ENCODE measurements at places on chromosomes 7 and 10. TPM values are rescaled to one million over a fixed set of nuclear protein-coding genes. Genes with fewer than 3 reads are reported as not detected.

DNA sequence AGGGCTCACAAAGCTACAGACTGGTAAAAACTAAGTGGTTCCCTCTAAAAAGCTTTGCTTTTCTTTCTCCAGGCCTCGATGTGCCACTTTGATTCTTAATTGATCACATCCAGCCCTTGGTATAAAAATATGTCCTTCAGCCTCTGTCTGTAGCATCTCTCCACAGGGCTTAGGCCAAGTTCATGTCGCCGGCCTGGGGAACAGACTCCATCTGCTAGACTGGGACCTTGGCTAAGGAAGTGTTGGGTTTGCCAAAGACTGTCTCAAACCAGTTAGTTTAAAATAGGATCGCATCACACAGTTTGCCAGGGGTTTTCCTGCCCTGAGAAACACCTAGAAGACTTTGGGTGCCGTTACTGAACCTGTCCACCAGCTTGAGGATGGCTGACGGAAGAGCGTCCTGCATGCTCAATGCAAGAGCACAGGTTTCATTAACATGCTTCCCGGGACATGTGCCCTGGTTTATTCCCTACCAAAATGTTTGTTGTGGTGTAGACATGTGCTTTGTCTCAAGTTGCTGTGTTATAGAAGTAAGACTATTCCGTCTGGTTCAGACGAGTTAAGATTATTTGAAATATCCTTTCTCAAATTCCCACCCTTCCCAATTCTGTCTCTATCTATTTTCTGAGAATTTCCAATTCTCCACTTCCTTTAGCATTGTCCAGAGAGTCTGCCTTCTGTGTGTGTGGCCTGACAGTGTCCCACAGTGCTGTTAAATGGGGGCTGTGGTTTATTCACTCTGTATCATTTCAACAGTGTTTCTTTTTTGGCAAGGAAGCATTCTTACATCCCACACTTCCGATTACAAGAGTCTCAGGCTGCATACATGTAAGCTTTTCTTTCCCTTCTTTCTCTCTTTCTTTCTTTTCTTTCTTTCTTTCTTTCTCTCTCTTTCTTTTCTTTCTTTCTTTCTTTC, 334.7 kb downstream of the INHBA start:
- DNase-seq = peak; percentile 72

DNA sequence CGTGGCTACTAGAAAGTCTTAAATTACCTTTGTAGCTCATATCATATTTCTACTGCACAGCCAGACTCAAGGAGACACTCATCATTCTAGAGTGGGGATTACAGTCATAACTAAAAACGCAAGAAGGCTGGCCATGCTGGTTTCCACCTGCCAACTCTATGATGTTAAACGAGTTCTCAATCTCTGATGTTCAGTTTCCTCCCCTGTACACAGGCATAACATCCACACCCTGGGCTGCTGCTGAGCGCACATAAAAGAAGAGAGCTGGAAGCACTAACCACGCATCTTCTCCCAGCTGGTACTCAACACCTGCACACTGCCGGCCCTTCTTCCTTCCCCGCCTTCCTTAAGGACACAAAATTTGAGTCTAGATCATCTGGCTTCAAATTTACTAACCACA, 60.5 kb downstream of the SORBS1 start:
- no peak for DNase-seq

GRCh38 chr10:64148607-64149006, 627.4 kb downstream of the REEP3 start:
- no peak for DNase-seq

GRCh38 chr7:90749262-90749661, 153.1 kb downstream of the CDK14 start:
- DNase-seq = no peak

GRCh38 chr10:47359101-47359500, 10.9 kb downstream of the RBP3 start:
- no peak for DNase-seq

GRCh38 chr7:122885583-122886356, 490 bp downstream of the CADPS2 start:
- peak; percentile 63 for DNase-seq

DNA sequence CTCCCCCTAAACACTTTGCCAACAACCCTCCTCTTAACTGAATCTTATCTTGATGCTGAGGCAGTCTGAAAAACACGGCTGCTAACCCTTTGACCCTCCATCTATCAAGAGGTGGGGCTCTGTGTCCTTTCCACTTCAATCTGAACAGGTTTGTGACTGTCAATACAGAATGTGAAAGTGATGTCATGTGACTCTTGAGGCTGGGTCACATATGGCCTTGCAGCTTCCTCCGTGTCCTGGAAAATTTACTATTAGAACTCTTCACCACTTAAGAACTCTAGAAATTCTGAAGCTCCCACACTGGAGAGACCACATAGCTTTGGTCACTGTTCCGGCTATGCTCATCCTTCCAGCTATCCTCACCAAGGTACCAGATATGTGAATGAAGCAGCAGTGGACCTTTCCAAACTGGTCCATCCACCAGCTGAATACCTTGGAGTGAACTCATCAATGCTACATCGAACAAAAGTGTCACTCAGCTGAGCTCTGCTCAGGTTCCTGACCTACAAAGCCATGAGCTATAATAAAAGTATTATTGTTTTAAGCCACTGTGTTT, 30.7 kb upstream of the ASAH2 start:
- no peak for DNase-seq

DNA sequence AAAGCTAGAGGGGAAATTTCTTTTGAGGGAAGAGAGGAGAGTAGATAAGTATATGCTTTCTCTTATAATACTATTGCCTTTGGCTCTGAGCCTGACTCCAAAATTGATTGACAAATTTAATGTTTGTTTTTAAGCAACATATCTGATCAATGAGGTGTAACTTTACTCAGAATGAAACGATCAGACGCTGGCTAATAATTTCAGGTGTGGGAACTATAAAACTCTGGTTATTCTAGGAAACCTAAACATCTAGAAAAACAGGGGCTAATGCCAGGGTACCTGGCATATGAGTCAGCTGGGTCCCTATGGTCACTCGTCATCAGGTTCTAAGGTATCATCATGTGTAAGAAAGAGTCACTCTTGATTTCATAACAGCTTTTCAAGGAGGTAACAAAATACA, 139.7 kb downstream of the ATE1 start:
- DNase-seq = no peak

- no peak for DNase-seq
These were observed 65.8 kb upstream of the FRMD4A start for GRCh38 chr10:14396411-14397048.

- DNase-seq = peak; percentile 9
These were observed 184.2 kb upstream of the TMEM196 start for GRCh38 chr7:19957664-19958063.

- no peak for DNase-seq
These were observed 15.1 kb upstream of the TBX20 start for GRCh38 chr7:35268953-35269352.

DNA sequence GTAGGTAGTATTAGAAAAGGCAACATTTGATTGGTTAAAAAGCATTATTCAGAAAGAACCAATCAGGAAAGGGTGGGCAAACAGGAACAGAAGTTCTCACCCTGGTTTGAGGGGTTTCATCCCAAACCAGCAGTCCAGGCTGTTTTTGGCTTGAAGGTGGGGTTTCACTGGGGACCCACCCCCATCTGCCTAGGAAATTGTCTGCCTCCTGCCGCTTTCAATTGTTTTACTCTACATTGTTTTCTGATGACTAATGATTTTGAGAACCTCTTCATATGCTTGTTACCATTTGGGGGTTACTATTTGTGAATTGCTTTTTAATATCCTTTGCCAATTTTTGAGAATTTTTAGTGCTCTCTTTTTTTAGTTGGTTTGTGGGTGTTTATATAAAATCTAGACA, 3.3 kb upstream of the PCBD1 start:
- no peak for DNase-seq

- DNase-seq = peak; percentile 34
These were observed 2.9 kb downstream of the PKD2L1 start for GRCh38 chr10:100327007-100327717.

GRCh38 chr10:88121361-88121760, 257.9 kb downstream of the PTEN start:
- DNase-seq = no peak

DNA sequence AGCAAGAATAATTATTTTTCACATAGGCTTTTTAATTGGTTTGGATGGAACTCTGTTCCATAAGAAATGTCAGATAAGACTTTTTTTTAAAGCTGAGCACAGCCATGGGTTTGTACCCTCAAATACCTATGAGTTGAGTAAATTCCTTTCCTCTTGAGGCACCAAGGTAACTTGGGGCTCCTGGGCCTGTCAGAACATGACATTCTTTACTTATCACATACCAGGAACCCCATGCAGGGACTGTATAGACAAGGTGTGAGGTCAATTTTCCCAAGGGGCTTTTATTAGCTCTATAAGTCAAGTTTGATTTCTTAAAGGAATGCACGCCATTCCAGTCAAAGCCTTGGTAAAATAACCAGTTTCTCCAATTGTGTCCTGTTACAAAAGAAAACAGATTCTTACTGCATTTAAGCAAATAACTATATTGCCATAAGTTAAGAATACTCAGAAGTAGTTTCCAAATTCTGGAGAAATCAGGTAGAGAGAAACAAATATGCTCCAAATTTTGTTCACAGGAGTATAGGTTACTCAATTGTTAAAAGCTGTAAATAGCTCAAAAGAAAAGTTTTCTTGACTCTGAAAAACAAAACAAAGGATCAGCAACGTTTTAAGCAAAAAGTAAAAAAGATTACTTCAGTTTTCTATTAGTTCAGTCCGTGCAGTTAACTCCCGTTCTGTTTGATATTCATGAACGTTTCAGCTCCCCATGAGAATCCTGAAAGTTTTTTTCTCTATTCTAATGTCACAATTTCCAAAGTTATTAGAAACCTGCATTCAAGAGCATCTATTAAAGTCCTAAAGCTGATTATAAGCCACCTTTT, 167.5 kb upstream of the NAMPT start:
- DNase-seq = no peak

DNA sequence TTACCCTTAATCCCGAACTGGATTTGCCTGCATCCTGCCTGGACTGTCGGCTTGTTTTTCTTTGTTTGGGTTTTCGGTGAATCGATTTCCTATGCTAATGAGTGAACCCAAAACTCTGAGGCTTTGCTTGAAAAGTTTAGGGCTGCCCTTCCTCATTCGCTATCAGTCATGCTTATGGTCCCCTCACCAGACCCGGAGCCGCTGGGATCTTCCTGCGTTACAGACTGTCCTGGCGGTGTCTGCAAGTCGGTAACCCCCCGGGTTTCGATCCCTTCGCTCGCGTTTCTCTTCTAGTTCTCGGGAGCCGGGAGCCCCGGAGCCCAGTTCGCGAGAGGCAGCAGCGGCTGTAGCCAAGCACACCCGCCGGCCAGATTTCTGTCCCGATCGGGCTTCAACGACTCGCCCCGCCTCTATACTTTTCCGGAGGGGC, 2.2 kb downstream of the EMX2 start:
- DNase-seq = no peak

GRCh38 chr10:93841961-93842360, 51.8 kb upstream of the SLC35G1 start:
- DNase-seq = no peak

- peak; percentile 82 for DNase-seq
These were observed 97.9 kb upstream of the STEAP1B start for GRCh38 chr7:22597844-22598243.

DNA sequence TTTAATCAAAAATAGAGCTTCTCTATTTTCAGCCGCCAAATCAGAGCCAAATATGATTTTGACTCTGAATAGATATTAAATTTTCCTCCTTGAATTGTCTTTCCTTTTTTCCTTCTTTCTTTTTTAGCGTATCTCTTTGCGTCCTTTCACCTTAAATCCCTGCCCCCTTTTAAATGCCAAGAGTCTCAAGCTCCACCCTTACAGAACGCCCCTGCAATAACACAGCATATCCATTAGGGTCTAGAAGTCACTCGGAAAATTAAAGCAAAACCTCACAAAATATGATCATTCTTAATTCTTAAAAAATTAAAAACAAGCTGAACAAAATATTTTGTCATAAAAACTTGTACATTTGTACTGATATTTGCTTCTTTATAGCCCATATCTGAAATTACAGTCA, 51.3 kb upstream of the GRM8 start:
- DNase-seq = no peak

DNA sequence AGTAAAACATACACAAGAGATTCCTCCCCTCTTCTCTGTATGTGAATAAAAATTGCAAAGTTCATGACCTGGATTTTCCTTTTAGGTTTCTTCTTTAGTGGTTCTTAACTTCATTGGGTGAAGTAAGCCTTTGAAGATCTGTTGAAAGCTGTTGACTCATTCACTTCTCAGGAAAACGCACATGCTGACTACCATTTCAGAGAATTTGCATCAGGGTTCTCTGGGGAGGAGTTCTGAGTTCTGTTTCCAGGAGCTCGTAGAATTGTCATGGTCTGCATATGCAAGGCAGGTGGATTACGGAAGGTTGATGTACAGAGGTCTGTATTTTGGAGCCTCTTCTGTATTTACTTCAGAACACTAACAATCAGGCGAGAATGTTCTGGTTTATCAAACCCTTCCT, 962 bp upstream of the SLC26A4 start:
- DNase-seq = peak; percentile 83

DNA sequence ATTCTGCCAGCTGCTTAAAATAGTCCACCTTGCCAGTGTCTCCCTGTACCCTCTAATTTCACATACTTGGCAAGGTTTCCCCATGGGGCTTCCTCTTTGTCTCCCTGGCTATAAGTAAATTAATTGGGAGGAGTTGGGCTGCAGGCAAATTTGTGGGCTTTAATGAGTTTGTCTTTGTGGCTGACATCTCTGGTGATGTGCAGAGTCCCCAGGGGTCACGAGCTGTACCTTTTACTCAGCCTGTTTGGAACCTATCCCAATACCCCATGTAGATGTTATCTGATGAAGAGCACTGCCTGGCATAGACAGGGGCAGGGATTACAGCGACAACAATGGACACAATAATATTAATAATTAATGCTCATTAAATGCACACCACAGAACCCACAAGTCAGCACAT, 132.5 kb downstream of the SLIT1 start:
- DNase-seq = no peak

- no peak for DNase-seq
These were observed 98.3 kb downstream of the FOXL3 start for GRCh38 chr7:388023-388960.

The OR13A1 gene
- 0.15 TPM for total RNA-seq

The FGL2 gene
- 0.14 TPM for total RNA-seq

The AGAP6 gene
- 14.1 TPM for total RNA-seq

The SLIT1 gene
- 11.0 TPM for total RNA-seq

The RELN gene
- total RNA-seq = 46.9 TPM

The CYP26C1 gene
- total RNA-seq = 0.06 TPM

The XRCC2 gene
- total RNA-seq = 3.6 TPM

The LOXL4 gene
- 10.9 TPM for total RNA-seq

The SPDYE8 gene
- total RNA-seq = not detected

The C10orf88 gene
- 5.8 TPM for total RNA-seq

The TMEM130 gene
- 0.54 TPM for total RNA-seq

The CLCN1 gene
- 0.11 TPM for total RNA-seq

The INA gene
- total RNA-seq = 1.1 TPM

The COL13A1 gene
- total RNA-seq = 72.3 TPM

Data from cardiac muscle cell (in vitro differentiated cells and primary cell).